Aorta (tissue), 5 donors: ENCODE measurements at places on chromosomes 12 and 14. TPM values are rescaled to one million over a fixed set of nuclear protein-coding genes. Genes with fewer than 3 reads are reported as not detected.

DNA sequence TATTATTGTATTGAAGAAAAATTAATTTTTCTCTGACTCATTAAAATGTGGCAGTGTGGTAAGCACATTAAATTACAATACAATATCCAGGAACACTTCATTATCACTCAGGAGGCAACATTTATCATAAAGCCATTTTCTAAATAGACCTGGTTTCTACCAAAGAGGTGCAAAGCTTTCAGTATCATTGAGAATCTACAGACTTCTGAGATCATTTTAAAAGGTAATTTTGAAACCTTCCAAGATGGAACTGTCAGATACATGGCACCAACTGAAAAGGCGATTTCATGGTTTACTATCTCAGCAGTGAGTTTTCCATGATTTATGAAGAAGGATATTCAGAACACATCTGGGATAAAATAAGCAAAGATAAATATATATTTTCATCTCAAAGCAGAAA lies 85.8 kb downstream of the KITLG start:
- no peaks in the 10 kb centered on the region for H3K36me3 ChIP-seq
- peaks cover 4% of the 10 kb centered on the region for H3K4me1 ChIP-seq
- no peak overlapping the region for H3K27ac ChIP-seq
- no peak overlapping the region for H3K4me3 ChIP-seq
- DNase-seq: no peak

TPPP2 gene
- not detected for polyA plus RNA-seq

- H3K27ac ChIP-seq: no peak overlapping the region
- H3K27me3 ChIP-seq: no peaks in the 10 kb centered on the region
- no peak for DNase-seq
- no peak overlapping the region for H3K4me3 ChIP-seq
- H3K36me3 ChIP-seq: no peaks in the 10 kb centered on the region
Measured at GRCh38 chr12:49641748-49642369, 18.5 kb downstream of the PRPF40B start.

- H3K4me3 ChIP-seq: no peak overlapping the region
- no peak for DNase-seq
- no peaks in the 10 kb centered on the region for H3K36me3 ChIP-seq
- H3K27ac ChIP-seq: no peak overlapping the region
- no peaks in the 10 kb centered on the region for H3K4me1 ChIP-seq
Measured at GRCh38 chr14:104317975-104318557, 179.7 kb downstream of the KIF26A start.

AQP2 gene
- not detected for polyA plus RNA-seq

DNA sequence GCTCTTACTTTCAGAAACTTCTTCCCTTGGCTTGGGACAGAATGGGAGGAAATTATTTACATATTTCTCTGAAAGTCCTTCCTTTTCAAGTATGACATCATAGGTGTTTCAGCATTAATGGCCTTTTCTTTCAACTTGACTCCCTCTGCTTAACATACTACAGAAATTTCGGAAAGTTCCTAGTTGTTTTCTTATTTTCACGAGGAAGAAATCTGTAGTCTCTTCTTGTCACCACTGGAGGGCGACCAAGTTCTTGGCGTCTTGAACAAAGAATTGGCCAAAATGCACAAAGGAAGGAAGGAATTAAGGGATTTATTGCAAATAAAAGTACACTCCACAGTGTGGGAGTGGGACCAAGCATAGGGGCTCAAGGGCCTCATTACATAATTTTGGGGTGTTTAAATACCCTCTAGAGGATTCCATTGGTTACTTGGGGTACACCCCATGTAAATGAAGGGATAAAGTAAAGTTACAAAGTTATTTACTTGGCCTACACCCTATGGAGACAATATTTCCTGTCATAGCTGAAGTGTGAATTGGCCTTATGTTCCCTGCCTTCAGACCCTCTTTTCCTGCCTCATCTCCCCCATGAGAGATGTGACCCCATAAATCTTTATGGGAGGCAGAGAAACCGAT lies 70.4 kb downstream of the RPL10L start:
- H3K4me1 ChIP-seq: no peaks in the 10 kb centered on the region
- H3K4me3 ChIP-seq: no peak overlapping the region
- DNase-seq: no peak

IL22 gene
- not detected for polyA plus RNA-seq

GRCh38 chr14:103392572-103392971 lies 7.4 kb downstream of the MARK3 start:
- no peak for DNase-seq
- peaks cover 9% of the 10 kb centered on the region for H3K4me1 ChIP-seq
- no peaks in the 10 kb centered on the region for H3K27me3 ChIP-seq
- H3K27ac ChIP-seq: no peak overlapping the region
- H3K4me3 ChIP-seq: no peak overlapping the region

GRCh38 chr12:13777374-13777773 lies 204.0 kb downstream of the GRIN2B start:
- H3K4me3 ChIP-seq: no peak overlapping the region
- no peaks in the 10 kb centered on the region for H3K27me3 ChIP-seq
- H3K36me3 ChIP-seq: no peaks in the 10 kb centered on the region
- H3K4me1 ChIP-seq: no peaks in the 10 kb centered on the region
- no peak for DNase-seq

- no peaks in the 10 kb centered on the region for H3K36me3 ChIP-seq
- DNase-seq: no peak
Measured at GRCh38 chr12:88413646-88414045, 166.6 kb downstream of the KITLG start.

DNA sequence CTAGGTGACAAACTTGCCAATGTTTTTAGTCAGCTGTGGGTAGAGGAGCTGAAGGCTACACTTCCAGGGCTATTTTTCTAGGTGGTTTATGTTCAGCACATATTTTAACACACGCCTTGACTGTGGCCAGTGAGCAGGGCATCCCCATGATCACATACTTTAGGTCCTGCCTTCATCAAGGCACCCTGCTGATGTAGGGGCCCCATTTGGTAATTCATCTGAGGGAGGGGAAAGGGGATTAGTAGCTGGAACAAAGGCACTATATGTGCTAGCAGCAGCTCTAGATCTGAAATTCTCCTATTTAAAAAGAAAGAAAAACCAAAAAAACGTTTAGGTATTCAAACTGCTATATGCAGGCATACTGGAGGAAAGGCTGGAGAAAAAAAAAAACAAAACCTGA lies 14.5 kb downstream of the EGLN3 start:
- H3K36me3 ChIP-seq: no peaks in the 10 kb centered on the region
- no peak for DNase-seq
- no peak overlapping the region for H3K27ac ChIP-seq
- no peaks in the 10 kb centered on the region for H3K27me3 ChIP-seq

CD163L1 gene
- 4.5 TPM for polyA plus RNA-seq

GLT1D1 gene
- polyA plus RNA-seq: 0.54 TPM

- H3K4me3 ChIP-seq: no peak overlapping the region
- no peaks in the 10 kb centered on the region for H3K27me3 ChIP-seq
- no peak for DNase-seq
- H3K27ac ChIP-seq: no peak overlapping the region
Measured at GRCh38 chr12:59494617-59495016, 101.2 kb upstream of the SLC16A7 start.

DNA sequence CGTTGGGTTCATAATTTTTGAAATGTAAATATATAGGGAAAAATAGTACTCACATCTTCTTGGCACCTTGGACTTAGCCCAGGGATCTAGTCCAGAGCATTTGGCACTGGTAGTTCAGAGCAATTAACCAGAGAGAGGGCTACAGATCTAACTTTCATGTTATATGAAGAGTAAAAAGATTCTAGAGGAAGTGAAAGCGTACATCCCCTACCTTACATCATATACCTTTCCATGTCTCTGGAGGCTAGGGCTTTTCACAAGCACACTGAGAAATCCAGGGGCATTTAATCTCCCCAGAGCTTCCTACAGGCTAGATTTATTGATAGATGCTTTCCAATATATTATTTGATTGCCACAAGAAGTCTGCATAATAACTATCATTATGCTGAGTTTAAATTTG lies 687.5 kb upstream of the FBXO33 start:
- no peaks in the 10 kb centered on the region for H3K27me3 ChIP-seq
- no peaks in the 10 kb centered on the region for H3K36me3 ChIP-seq
- no peak overlapping the region for H3K4me3 ChIP-seq
- no peak overlapping the region for H3K27ac ChIP-seq
- H3K4me1 ChIP-seq: no peaks in the 10 kb centered on the region

ACVRL1 gene
- 13.5 TPM for polyA plus RNA-seq

DNA sequence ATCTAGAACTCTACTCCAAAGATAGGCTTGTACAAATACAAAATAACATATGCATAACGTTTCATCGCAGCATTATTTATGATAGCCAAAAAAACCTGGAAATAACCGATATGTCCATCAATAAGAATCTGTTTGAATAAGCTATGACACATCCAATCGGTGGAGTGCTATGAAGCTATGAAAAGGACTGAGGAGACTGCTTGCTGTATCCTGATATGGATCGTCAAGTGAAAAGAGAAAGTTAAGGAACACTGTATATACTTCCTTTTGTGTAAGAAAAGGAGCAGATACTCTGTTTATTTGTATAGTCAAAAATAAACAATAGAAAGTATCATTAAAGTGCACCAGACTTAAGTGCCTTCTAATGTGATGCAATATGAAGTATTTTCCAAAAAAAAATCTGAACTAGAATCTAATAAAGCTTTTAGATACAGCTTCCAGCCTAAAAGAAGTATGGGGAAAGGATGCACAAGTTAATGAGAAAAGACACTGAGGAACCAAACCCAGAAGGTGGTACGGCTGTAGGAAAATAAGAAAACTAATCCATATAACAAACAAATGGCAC lies 645 bp upstream of the KLHDC1 start:
- DNase-seq: no peak
- no peaks in the 10 kb centered on the region for H3K36me3 ChIP-seq
- peak overlapping the region; percentile 62 for H3K4me3 ChIP-seq
- no peaks in the 10 kb centered on the region for H3K4me1 ChIP-seq
- H3K27ac ChIP-seq: no peak overlapping the region

- no peak overlapping the region for H3K27ac ChIP-seq
- no peaks in the 10 kb centered on the region for H3K36me3 ChIP-seq
- H3K4me1 ChIP-seq: no peaks in the 10 kb centered on the region
- H3K4me3 ChIP-seq: no peak overlapping the region
Measured at GRCh38 chr12:29844667-29845066, 60.9 kb upstream of the TMTC1 start.

CLIP1 gene
- 33.2 TPM for polyA plus RNA-seq

CPNE6 gene
- polyA plus RNA-seq: 0.03 TPM
